ENCODE measurements at places on chromosomes 6 and 20.

DNA sequence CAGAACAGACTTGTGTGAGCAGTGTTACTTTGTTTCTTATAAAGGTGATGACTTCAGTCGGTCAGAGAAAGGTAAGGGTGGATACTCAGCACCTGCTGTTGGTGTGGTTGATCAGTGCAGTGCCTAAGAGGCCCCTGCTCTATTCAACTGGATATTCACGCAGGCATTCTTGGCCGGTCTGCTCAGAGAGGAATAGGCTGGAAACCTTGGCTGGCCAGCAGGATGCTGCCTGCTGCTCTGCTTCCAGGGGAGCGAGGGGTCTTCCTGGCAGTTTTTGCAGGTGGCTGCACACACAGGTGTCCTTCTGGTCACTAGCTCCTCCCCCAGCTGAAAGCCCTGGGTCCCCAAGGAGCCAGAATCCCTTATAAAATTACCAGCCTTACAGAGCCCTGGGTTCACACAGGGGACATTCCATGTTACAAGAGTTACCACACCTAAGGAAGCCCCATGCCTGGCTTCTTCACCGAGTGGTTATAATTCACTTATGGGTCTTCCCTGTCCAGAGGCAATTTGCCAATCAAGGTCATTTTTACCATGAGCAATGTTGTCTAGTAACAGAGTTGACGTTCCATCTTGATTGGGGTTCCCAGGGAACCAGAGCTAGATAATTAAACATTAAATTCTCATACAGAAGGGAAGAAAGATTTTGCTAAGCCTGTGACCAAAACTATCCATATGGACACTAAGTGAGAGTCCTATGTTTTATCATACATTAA, 16.4 kb downstream of the SYNJ2 start:
- no peak for DNase-seq

- DNase-seq, result no peak
Observed at GRCh38 chr20:58179083-58179431, 49.4 kb downstream of the ANKRD60 start.

GRCh38 chr6:22657352-22657980, 88.1 kb downstream of the HDGFL1 start:
- DNase-seq, result no peak

GRCh38 chr20:42678895-42679294, 510.8 kb downstream of the PTPRT start:
- no peak for DNase-seq

DNA sequence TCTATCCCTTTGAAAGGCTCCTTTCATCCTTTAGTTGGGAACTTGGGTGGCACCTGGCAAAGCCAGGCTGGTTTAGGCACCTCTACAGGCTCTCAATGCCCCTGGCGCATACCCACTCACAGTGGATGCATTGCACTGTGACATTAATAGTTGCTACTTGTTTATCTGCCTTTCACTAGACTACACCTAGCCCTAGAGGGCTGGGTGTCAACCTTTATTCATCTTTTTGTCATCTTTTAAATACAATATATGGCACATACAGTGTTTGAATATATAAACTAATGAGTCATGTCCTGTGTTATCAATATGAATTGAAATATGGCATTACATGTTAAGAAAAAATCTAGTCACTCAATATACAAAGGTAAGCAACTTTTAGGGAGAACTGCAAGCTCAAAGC, 120.0 kb upstream of the BCLAF1 start:
- no peak for DNase-seq

GRCh38 chr6:133634474-133634873, 254.4 kb upstream of the TCF21 start:
- no peak for DNase-seq

DNA sequence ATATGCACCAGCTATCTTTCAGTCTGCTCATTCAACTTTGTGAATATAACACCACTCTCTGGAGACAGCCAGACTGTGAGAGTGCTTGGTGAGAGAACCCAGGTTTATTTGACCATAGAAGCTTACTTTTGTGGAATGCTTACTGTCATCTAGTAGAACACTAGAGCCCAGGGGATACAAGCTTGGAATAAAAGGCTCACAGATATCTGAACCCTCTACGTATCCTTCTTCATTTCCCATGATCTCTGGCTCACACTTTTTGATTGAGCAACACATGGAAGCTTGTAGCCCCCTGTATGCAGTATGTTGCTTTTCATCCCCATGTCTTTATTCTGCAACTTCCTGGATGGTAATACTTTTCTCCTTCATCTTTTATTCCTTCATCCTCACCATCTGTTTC, 835.3 kb upstream of the CITED2 start:
- DNase-seq, result no peak

GRCh38 chr6:21965016-21965415, 331.8 kb downstream of the PRL start:
- no peak for DNase-seq

- DNase-seq, result no peak
Observed at GRCh38 chr6:29517728-29518440, 30.1 kb upstream of the MAS1L start.

GRCh38 chr6:169160855-169161560, 92.6 kb downstream of the THBS2 start:
- no peak for DNase-seq

DNA sequence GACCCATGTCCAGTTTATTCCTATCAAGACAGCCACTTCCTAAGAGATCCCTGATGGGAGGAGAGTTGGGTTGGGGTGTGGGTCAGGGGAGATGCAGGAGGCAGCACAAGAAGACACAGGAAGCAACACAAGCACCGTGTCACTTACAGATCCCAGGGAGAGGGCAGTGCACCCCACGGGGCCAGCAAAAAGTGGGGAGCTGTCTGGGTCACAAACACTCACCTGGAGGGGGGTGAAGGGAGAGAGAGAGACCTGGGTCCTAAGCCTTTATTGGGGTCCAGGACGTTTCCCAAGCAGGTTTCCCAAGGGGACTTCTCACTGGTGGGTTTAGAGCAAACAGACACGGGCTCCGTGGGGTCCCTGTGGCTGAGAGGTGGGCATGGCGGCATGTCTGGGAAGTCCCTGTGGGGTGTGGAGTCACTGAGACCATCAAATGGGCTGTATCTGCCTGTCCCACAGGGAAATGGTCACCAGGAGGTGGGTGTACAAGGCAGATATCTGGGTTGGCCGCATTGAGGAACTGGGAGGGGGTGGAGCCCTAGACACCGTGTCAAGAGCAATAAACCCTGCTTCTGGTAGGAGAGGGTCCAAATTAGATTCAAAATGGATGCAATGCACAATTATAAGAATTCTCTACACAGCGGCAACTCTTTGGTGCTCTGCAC, 1.6 kb upstream of the CD93 start:
- DNase-seq, result no peak

DNA sequence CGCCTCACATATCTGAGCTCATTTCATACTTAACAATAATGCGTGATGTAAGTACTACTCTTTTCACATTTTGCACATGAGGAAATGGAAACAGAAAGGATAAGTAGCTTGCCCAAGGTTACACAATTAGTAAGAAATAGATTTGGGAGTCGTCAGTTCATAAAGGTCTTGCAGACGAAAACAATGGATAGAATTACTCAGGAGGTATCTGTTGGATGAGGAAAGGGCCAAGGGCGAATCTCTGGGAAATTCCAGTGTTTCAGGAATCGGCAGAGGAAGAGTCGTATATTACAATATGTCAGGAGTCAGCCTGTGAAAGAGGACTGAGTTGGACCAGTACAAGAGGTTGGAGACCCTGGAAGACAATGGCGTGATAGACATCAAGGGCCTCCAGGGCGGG, 12.8 kb upstream of the EDN1 start:
- DNase-seq, result no peak

GRCh38 chr6:119960036-119960435, 610.5 kb upstream of the MAN1A1 start:
- DNase-seq, result no peak

DNA sequence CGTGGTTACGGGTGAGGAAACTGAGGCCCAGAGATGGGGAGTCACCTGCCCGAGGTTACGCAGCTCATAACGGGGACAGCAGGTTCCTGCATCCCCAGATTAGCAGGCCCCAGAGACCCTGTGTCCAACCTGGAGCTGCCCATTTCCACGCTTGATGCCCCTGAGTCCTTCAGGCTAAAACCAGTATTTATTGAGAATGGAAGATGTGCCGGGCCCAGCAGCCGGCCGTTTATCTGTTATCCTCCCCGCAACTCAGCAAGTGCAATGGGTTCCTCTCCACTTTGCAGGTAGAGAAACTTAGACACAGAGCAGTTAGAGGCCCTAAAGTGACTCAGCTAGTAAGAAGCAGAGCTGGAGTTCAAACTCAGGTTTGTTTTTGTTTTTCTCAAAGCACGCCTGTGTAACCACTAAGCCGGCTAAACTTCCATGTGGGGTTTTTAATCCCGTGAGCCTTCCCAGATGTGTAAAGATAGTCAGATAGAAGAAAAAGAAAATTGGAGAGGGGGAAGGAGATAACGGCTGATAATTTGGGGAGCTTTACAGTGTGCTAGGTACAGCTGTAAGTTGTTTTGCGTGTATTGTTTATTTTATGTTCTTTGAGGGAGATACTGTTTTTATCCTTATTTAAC, 775 bp downstream of the PFDN4 start:
- no peak for DNase-seq

DNA sequence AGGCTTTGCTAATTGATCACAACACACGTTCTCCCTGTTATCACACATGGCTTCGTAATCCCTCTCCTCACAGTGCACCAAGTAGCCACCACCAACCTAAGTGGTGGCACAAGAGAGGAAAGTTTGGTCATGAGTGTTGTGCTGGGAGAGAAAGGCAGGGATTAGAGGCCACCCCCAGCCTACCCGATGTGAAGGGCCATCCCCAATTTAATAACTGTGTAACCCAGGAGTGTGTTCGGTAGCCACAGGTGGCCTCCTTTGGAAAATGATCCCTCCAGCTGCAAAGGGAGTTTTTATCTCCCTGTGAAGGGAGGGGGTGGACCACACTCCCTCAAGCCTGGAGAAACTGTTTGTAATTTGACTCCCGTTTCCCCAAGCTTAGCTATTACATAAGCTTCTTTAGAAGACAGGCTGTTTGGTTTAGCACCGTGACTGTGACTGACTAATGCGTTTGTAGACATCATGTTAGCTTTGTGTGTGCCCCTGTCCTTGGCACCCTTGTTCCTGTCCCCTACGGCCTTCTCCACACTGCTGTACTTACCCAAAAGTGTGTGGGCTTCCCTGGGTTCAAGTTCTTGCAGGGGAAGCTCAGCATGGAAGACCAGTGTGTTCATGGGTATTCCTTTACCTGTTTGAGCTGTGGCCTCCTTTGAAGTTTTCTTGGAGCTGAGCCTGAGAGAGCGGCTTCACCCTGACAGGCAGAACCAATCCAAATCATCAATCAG, 20.6 kb downstream of the PPP1R16B start:
- no peak for DNase-seq

- DNase-seq, result no peak
Observed at GRCh38 chr6:156844089-156844488, 66.9 kb downstream of the ARID1B start.

GRCh38 chr6:121436274-121436857, 920 bp downstream of the GJA1 start:
- DNase-seq, result no peak

DNA sequence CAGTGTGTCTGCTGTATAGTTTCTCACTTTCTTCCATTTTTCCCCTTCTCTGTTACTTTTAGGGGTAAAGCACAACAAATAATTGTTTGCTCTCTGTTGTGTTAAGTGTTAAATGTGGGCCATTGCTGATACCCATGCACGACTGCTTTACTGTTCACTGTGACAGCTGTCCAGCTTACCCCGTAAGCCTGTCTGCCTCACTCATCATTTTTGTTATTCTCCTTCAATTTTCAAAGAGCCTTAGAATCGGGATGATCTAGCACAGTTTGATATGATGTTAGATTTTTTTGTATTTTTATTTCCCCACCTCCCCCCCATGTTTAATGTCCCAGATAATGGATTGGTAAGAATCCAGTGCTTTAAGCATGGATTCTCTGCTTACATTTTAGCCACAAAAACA, 41.2 kb upstream of the MLIP start:
- no peak for DNase-seq

DNA sequence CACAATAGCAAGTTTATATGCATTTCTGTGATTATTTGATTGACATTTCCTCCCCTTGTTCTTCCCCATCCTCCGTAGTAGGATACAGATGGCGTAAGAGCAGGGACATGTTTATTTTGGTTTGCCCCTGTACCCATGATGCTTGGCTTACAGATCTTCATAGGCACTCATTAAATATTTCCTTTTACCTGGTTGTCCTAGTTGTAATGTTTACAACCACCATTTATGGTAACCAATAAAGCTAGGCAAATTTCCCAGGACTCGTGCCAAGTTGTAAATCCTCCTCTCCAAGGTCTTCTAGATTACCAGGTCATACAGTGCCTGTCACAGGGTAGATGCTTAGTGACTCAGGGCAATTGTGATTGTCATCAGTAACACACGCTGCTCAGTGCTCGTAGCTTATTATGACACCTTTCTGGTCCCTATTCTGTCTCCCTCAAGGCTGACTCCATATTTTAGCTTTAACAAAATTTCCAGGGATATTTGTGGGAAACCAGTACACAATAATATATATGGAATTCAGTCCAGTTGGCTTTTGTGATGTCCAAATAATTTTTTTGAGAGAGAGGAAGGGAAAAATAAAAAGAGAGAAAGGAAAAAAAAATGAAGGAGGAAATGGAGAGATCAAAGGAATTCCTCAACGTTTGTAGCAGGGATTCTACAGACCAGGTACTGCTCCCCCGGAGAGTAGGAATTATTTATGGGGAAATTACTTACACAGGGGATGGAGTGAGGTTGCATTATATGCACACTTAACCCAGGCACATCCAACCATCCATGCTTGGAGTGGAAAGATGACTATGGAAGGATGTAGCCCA, 24.6 kb downstream of the CYP24A1 start:
- no peak for DNase-seq

- no peak for DNase-seq
Observed at GRCh38 chr6:19417713-19418112, 419.5 kb upstream of the ID4 start.

All from cortex of kidney (tissue), 1 donor.